Activated naive CD4-positive, alpha-beta T cell treated with anti-CD3 and anti-CD28 coated beads for 36 hours (primary cell): ENCODE measurements at places on chromosomes 5 and 9. TPM values are rescaled to one million over a fixed set of nuclear protein-coding genes. Genes with fewer than 3 reads are reported as not detected.

The SLC22A4 gene
- total RNA-seq = 1.9 TPM

The CLIC3 gene
- not detected for total RNA-seq

The FBP1 gene
- total RNA-seq = 1.9 TPM

The CD72 gene
- 4.5 TPM for total RNA-seq

The PCDHGA4 gene
- not detected for total RNA-seq

The C5orf63 gene
- total RNA-seq = 11.6 TPM

The CTXN3 gene
- not detected for total RNA-seq

The STK32A gene
- total RNA-seq = not detected

The LCN15 gene
- not detected for total RNA-seq

The FKTN gene
- total RNA-seq = 8.0 TPM

The SMARCA2 gene
- 89.9 TPM for total RNA-seq

The NOXA1 gene
- 1.2 TPM for total RNA-seq

The ALDOB gene
- total RNA-seq = not detected

The SCGB3A1 gene
- not detected for total RNA-seq

The SERF1A gene
- 10.7 TPM for total RNA-seq

The COL5A1 gene
- total RNA-seq = not detected

The QRFP gene
- not detected for total RNA-seq

The IRX2 gene
- total RNA-seq = not detected

The CEL gene
- total RNA-seq = 2.2 TPM

The PCDHA1 gene
- total RNA-seq = not detected

The MARCOL gene
- not detected for total RNA-seq

The GABRA1 gene
- not detected for total RNA-seq

The SLC28A3 gene
- 0.32 TPM for total RNA-seq

The SARDH gene
- total RNA-seq = 7.7 TPM

The PKN3 gene
- total RNA-seq = 7.3 TPM

The C5orf52 gene
- total RNA-seq = not detected

The PCDHGA2 gene
- total RNA-seq = not detected

The PLEKHG4B gene
- not detected for total RNA-seq

The FAM163B gene
- total RNA-seq = not detected

The IFNE gene
- not detected for total RNA-seq

The CATSPER3 gene
- total RNA-seq = not detected

The C1QTNF3 gene
- total RNA-seq = 1.1 TPM

The MLANA gene
- total RNA-seq = not detected

The BHMT gene
- not detected for total RNA-seq

The CYSRT1 gene
- 0.26 TPM for total RNA-seq

The TICAM2 gene
- total RNA-seq = 0.72 TPM

The HARS2 gene
- 27.4 TPM for total RNA-seq

The IL31RA gene
- 0.32 TPM for total RNA-seq

The DNAH5 gene
- total RNA-seq = not detected

The SYNPO gene
- total RNA-seq = 0.17 TPM

The PROP1 gene
- not detected for total RNA-seq

The MYO10 gene
- 0.05 TPM for total RNA-seq

The PCDHGA5 gene
- total RNA-seq = 0.05 TPM

The AGXT2 gene
- total RNA-seq = not detected

The MYOT gene
- not detected for total RNA-seq

The C5orf58 gene
- total RNA-seq = not detected

The TMEM252 gene
- total RNA-seq = not detected

The LECT2 gene
- not detected for total RNA-seq

The SNCAIP gene
- not detected for total RNA-seq

The FGF18 gene
- not detected for total RNA-seq

The SLC6A18 gene
- not detected for total RNA-seq

The BTNL3 gene
- total RNA-seq = not detected

The TSSK1B gene
- not detected for total RNA-seq

The CAPSL gene
- 1.8 TPM for total RNA-seq

The GARIN3 gene
- 3.8 TPM for total RNA-seq

The KIF12 gene
- total RNA-seq = not detected

The INSL6 gene
- not detected for total RNA-seq

The SLC34A1 gene
- not detected for total RNA-seq

The MRPL36 gene
- 63.4 TPM for total RNA-seq
